ENCODE measurements at places on chromosomes 11 and 22.

GRCh38 chr11:88320149-88320559 lies 17.4 kb downstream of the CTSC start:
- DNase-seq: no peak

GRCh38 chr11:77636731-77637344 lies 756 bp downstream of the CLNS1A start:
- DNase-seq: no peak

GRCh38 chr11:59862252-59862651 lies 4.0 kb downstream of the TCN1 start:
- DNase-seq: no peak

GRCh38 chr11:99489581-99489980 lies 468.8 kb downstream of the CNTN5 start:
- DNase-seq: no peak

- no peak for DNase-seq
Observed at GRCh38 chr11:67113231-67113721, 5.8 kb upstream of the KDM2A start.

- no peak for DNase-seq
Observed at GRCh38 chr22:27097933-27098332, 440.5 kb downstream of the MIAT start.

GRCh38 chr11:1157341-1157644 lies 460 bp upstream of the MUC5AC start:
- no peak for DNase-seq

- peak; percentile 69 for DNase-seq
Observed at GRCh38 chr22:30694171-30694639, 469 bp upstream of the OSBP2 start.

DNA sequence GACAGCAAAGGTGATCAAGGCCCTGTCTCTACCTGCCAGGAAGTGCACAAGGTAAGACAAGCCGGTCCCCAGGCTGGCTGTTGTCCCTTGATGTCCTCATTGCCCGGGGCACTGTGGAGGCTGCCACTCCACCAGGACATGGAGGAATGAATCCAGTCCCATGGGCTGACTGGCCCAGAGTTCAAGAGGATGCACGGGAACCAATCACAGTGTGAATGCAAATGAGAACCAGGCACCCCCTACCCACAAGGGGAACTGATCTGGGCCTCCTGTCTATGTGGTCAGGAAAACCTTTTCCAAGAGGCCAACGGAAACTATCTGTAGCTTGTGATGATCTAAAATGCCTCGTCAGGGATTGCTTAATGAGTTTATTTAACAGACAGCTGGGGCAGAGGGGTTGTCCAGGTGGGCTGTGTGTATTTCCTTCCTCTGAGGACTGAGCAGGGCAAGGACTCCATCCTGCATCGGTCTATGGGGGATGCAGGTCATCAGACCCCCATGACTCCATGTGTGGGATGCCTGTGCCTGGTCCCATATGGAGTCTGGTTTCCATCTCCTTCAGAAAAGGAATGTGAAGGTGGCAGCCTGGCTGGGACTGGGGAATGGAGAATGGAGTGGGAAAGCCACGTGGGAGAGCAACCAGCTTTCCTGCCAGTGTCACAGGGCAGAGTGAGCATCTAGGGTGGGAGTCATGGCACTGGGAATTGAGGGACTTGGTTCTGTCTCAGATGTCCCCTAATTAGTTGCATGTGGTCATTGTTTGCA lies 60.5 kb downstream of the CD82 start:
- no peak for DNase-seq

DNA sequence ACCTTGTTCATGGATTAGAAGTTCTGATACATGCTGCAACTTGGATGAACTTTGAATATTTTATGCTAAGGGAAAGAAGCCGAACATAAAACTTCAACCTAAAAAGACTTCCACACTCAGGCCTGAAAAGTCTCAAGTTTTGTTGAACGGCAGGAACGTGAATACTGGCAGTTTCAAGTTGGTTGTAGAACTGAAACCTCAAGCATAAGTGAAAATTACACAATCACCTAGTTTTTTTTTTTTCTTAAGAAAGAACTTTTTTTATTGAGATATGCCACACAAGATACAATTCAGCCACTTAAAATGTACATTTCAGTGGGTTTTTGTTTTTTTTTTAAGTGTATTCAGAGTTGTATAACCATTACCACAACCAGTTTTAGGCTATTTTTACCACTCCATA lies 50.8 kb upstream of the ADORA2A start:
- DNase-seq: no peak

DNA sequence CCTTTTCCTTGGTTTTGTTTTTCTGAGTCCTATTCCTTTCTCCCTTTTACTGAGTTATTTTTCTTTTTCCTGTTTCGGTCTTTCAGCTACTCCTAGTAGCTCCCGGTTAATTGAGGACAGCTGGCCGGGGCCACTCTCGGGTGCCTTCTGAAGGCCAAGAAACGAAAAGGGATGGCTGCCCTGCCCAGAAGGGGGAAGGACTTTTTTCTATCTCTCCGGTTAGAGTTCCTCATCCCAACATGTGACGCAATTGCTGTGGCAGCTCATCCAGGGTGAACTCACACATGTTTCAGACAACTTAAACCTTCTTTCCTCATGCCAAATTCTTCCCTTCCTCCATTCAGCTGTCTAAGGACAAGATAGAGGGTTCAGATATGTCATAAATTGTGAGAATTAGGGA lies 83.6 kb downstream of the PIWIL4 start:
- DNase-seq: peak; percentile 18

- DNase-seq: peak; percentile 21
Observed at GRCh38 chr11:26134481-26135355, 197.2 kb upstream of the ANO3 start.

Measured in putamen (tissue), 1 donor.